Stimulated activated CD8-positive, alpha-beta memory T cell treated with anti-CD3 and anti-CD28 coated beads, Interleukin-4, amount 100 ng/mL, for 1 hour (primary cell): ENCODE measurements at places on chromosomes 6 and 20.
A peak's percentile ranks its signal among the peaks of the same experiment; 100 is the strongest.

DNA sequence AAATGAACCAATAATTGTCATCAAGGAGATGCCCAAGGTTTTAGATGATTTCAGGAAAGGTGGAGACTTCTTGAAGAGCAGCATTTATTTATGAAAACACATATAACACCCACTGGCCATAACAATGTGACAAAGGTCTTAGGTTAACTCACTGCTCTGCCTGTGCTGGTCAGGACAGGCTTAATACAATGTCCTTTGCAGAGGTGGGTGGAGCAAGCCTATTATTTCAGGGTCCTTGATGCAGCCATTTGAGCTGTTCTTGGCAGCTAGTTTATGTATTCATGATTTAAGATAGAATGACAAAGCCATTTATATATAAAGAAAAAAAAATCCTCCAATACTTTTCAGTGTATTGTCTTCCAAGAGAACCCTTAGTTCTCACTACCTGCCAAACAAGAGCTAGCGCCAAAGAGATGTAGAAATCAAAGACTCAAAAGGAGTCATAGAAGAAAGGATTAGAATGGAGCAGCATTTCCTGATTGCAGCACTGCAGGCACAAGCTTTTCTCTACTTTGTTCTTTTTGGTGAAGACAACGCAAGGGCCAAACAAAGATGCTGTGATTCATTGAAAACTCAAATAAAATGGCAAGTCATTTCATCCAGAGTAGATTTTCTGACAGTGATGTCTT is 124.3 kb upstream of the TSHZ2 start:
- DNase-seq = no peak

DNA sequence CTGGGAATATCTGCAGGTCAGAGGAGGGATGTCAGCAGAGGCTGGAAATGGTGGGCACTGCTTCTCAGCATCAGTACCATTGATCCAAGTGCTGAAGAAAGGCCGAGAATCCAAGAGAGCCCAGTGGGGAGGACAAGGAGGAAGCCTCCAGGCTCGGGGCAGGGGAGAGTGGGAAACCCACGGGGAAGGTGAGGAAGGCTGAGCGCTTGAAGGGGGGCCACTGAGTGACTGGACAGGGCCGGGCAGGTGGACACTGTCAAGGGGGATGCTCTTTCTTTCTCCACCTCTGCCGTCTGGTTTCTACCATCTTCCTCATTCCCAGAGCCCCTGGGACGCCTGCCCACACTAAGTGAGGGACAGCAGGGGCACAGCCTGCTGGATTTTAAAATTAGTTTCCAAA is 335.0 kb downstream of the CDH4 start:
- no peak for DNase-seq

- no peak for DNase-seq
Measured at GRCh38 chr6:119479860-119480655, 130.5 kb upstream of the MAN1A1 start.

GRCh38 chr20:25421102-25421501 is 13.6 kb downstream of the GINS1 start:
- DNase-seq = no peak

DNA sequence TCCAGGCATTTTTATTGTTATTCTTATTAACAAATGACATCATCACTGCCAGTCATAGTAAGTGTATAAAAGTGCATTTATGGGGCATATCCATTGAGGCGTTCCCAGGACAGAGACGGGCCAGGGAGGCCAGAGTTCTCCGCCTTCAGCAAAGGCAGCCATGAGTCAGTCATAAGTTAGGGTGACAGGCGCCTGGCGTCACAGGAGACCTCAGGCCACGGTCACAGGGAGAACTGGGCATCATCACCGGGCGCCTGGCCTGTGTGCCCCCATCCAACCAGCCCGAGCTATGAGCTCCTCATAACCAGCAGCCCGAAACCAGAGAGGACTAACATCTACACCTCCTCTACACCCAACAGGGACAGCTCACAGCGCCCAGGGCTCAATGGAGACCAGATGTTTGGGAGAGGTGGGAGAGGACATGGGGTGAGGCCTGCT is 259.2 kb downstream of the DLL1 start:
- DNase-seq = no peak

GRCh38 chr6:25058441-25058840 is 122.7 kb upstream of the RIPOR2 start:
- no peak for DNase-seq

- no peak for DNase-seq
Measured at GRCh38 chr6:109892451-109893435, 85.4 kb upstream of the GPR6 start.

GRCh38 chr6:125183391-125183790 is 29.8 kb downstream of the TPD52L1 start:
- DNase-seq = no peak

DNA sequence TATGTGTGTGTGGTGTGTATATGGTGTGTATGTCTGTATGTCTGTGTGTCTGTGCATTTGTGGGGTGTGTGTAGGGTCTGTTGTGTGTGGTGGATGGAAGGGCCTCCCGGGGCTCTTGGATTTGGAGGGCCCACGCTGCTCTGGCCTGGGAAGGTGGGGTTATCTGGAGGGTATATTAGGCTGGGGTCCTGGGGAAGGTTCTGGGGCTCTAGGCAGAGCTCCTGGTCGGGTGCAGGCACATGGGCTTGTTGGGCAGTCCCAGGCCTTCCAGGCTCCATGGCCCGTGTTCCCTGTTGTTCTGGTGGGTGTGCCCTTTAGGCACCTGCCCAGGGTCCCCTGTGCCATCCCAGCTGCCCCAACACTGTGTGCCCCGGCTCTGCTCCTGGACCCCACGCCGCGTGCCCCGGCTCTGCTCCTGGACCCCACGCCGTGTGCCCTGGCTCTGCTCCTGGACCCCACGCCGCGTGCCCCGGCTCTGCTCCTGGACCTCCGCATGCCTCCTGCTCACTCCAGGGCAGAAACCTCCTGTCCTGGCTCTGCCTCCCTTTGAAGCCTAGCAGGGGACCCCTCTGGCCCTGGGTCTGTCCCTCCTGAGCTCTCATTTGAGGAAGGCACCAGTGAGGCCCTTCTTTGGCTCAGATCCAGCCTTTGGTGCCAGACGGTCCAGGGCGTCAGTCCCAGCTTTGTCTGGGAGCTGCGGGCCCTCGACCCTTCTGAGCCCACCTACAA is 10.2 kb upstream of the MYT1 start:
- no peak for DNase-seq

- DNase-seq = no peak
Measured at GRCh38 chr6:109458774-109459531, 3.4 kb upstream of the MICAL1 start.

- no peak for DNase-seq
Measured at GRCh38 chr6:114862819-114863218, 520.0 kb upstream of the HS3ST5 start.

DNA sequence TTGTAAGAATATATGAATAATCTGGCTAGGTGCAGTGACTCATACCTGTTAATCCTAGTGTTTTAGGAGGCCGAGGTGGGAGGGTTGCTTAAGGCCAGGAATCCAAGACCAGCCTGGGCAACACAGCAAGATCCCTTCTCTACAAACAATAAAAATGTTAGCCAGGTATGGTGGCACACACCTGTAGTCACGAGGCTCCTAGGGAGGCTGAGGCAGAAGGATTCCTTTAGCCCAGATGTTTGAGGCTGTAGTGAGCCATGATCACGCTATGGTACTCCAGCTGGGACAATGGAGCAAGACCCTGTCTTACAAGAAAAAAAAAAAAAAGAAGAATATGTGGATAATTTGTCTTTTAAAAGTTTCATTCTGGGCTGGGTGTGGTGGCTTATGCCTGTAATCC is 75.4 kb downstream of the SH3BGRL2 start:
- DNase-seq = no peak

GRCh38 chr20:46635514-46636136 is 15.6 kb downstream of the SLC13A3 start:
- no peak for DNase-seq

- DNase-seq = no peak
Measured at GRCh38 chr20:46512943-46513844, at the start of gene ZNF334. Gene ZNF334, minus strand, starts transcription at chr20:46513559. Its CDS starts 1,457 bp downstream, at chr20:46512102.

DNA sequence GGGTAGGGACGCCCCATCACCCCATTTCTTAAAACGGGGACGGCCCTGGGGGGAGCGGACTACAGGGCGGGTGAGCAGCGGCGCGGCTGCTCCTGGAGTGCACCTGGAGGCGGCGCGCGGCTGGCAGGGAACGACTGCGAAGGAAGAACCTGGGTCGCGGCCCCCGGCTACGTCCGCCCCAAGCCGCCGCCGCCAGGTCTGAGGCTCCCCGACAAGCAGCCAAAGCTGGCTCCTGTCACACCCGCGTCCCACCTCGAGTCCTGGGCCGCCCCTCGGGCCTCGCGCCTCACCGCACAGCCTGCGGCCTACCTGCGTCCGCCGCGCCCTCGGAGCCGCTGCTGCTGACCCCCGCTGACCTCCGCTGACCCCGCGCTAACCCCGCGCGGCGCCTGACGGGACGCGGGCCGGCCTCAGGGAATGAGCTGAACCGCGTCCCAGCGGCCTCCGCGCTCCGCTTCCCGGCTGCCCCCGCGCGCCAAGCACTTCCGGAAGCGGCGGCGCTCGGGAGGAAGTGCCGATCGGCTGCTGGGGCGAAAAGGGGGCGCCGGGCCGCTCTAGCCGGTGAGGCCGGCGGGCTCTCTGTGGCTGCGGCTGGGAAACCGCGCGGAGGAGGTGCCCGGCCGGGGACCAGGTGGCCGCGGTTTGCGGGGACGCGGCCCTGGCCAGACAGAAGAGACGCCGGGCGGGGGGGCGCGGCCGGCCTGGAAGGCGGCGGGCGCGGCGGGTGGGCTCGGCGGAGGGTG is at the start of the genes ARFRP1 and ZGPAT:
Gene ARFRP1, minus strand, starts transcription at position 419 of the 743 bp plus-strand sequence. CDS start 885 bp downstream, outside the sequence.
Gene ZGPAT, plus strand, starts transcription at position 482 of the 743 bp plus-strand sequence. CDS start 542 bp downstream, outside the sequence.
- peak; percentile 70 for DNase-seq
